ENCODE measurements at places on chromosomes 2 and 18. TPM values are rescaled to one million over a fixed set of nuclear protein-coding genes. Genes with fewer than 3 reads are reported as not detected.

Gene POTEJ
- not detected for polyA plus RNA-seq

Gene GTF3C2
- 81.7 TPM for polyA plus RNA-seq

Gene MTCL1
- 11.3 TPM for polyA plus RNA-seq

GRCh38 chr18:21831413-21831831, 90.8 kb downstream of the MIB1 start:
- DNase-seq = peak; percentile 19

GRCh38 chr2:105141099-105141614, 100.4 kb upstream of the GPR45 start:
- DNase-seq = no peak

DNA sequence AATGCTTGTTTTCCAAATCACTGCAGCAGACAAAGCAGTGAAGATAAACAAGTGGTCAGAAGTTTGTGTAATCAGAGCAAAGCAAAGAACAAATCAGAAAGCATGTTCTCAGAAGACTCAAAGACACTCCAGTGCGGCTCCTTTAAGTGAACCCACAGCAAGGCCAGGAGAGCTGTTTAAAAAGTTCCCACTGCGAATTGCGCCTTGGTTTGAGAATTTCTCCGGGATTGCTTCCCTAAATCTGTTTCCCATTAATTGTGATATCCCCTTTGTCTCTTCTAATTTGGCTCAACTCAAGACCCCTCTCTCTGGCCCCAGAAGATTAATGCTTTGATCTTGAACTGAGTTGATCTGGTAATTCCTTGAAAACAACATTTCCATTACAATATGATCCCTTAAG, 122.4 kb upstream of the BCL2L11 start:
- peak; percentile 26 for DNase-seq

- DNase-seq = peak; percentile 83
These were observed 174.0 kb downstream of the TGIF1 start for GRCh38 chr18:3623769-3624545.
